Stimulated activated CD4-positive, alpha-beta T cell treated with anti-CD3 and anti-CD28 coated beads, TNF-alpha, amount 100 ng/mL, for 1 hour (primary cell): ENCODE measurements at places on chromosomes 1 and 21.

DNA sequence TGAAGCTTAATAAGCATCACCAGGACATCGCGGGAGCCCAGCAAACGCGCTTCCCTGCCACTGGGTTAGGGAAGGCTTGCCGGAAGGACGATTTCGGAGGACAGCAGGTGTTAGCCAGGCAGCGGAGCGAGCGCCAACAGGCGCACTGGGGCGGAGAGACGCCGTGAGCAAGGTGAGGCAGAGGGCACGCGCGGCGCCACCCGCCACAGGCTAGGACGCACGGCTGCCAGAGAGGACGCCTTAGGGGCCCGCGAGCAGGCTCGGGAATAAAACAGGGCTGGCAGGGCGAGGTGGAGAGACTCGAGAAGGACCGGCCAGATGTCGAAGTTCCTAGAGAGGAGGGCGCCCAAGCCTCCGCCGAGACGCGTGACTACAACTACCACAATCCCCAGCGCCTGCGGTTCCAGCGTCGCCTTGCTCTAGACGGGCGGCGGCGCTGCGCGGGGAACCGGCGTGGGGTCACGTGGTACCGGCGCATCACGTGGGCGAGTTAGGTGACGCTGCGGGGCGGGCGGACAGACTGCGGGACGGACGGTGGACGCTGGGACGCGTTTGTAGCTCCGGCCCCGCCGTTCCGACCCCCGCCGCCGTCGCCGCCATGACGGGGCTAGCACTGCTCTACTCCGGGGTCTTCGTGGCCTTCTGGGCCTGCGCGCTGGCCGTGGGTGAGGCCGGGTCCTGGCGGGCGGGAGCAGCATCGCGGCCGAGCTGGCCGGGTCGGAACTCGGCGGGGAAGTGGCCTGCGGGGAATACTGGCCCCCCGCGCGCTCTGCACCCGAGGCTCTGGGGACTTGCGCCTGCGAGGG is at the start of gene ATP6V0B:
Gene ATP6V0B, plus strand, starts transcription at position 518 of the 806 bp plus-strand sequence. Its CDS starts 81 bp downstream, at position 599.
- DNase-seq = peak; percentile 68

DNA sequence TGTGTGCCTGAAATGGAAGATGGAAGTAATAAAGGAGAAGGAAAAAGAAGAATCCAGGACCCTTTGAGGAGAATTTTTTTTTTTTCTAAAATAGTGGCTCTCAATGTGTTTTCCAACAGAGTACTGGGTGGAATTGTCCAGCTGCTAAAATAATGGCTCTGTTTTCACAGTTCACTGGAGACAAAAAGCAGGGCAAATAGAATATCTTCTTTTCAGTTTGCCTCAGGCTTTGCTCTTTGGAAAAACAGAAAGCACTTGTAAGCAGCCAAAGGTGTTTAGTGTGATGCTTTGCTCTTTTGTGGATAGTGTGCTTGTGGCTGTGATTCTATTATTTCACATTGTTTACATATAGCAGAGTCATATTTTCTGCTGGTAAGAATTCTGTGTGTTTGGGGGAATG is 77.4 kb upstream of the MROH9 start:
- DNase-seq = no peak

DNA sequence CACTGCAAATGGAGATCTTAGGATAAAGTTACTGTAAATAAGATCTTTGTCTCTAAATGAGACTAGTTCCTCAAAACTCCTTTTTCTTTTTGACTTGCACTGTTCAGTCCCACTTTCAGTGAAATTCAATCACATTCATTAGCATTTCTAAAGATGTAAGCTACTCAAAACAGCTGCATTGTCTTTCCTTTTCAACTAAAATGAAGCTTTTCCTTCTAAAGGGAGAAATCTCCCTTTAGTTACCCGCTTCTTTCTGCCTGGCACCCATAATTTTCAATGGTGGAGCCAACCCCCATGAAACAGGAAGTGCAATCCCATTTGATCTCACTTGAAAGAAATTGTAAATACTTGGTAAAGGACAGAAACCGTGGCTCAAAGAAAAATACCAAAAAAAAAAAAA is 387.4 kb upstream of the PKN2 start:
- DNase-seq = no peak

- DNase-seq = no peak
Measured at GRCh38 chr1:244313346-244313745, 138.4 kb downstream of the ADSS2 start.

DNA sequence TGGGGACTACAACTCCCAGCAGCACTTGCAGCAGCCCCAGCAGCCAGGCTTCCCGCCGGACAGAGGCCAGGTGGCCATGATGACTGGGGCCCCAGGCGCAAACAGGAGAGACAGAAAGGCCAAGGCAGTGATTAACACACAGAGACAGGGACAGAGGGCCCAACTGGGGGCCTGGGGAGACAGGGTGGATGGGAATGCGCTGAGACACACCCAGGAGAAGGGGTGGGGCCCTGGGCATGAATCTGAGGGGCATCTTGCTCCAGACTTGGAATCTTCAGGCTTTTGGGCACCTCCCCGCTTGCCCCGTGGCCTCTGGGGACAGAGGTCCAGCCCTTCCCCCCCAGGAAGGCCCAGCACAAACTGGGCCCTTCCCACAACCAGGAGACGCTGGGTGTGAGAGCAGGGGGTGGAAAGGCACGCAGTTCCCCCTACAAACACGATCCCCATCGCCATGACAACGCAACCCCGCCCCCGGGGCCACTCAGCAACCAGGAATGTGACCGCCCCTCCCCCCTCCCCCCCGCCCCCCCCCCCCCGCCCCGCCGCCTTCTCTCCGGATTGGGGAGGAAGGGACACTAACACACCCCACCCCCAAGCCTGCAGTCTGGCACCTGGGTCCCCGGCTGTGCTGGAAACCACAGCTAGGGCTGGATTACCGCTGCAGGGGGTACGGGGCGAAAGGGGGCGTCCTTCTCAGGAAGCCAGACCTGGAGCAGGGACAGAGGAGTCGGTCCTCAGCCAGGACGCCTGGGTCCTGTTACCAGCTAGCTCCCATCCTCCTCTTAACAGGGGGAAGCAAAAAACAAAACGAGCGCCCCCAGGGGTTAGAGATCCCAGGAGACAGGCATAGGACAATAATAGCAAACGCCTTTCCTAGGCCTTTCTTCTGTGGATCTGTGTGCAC is 4.5 kb downstream of the HDGF start:
- DNase-seq = no peak

DNA sequence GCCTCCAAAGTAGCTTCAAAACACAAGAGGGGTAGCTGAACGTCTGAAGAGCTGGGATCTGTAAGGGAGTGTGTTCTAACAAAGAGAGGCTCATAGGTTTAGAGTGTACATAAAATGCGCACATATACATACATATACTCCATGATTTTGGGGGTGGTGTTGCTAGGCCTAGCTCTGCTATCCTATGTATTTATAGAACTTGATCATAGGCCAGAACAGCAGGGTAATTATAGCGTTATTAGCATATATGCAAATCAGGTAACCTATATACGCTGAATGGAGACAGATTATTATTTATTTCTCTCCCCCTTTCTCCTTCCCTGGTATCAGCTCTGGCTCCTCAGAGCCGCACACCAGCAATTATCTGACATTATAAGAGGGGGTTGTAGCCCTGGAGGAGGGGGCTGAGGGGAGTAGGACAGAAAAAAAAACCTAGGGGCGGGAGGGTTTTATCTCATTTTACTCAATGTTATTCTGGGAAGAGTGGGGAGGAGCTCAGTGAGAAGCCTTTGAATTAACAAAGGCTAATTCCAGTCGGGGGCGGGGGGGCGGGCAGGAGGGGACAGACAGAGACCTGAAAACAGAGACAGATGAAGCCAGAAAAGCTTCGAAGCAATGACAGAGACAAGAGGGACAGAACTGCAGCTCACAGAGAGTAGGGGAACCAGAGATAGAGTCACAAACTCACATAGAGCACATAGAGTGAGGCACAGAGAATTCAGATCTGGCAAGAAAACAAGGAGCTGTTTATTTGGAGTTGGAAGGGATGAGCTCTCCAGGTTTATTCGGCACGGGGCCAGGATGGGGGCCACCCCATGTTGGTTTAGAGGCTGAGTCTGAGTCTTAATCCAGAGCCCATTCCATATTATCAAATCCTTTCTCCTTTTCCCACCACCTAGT is 63.0 kb downstream of the RHBG start:
- DNase-seq = no peak

- DNase-seq = no peak
Measured at GRCh38 chr1:71510725-71511124, 429.9 kb upstream of the ZRANB2 start.

DNA sequence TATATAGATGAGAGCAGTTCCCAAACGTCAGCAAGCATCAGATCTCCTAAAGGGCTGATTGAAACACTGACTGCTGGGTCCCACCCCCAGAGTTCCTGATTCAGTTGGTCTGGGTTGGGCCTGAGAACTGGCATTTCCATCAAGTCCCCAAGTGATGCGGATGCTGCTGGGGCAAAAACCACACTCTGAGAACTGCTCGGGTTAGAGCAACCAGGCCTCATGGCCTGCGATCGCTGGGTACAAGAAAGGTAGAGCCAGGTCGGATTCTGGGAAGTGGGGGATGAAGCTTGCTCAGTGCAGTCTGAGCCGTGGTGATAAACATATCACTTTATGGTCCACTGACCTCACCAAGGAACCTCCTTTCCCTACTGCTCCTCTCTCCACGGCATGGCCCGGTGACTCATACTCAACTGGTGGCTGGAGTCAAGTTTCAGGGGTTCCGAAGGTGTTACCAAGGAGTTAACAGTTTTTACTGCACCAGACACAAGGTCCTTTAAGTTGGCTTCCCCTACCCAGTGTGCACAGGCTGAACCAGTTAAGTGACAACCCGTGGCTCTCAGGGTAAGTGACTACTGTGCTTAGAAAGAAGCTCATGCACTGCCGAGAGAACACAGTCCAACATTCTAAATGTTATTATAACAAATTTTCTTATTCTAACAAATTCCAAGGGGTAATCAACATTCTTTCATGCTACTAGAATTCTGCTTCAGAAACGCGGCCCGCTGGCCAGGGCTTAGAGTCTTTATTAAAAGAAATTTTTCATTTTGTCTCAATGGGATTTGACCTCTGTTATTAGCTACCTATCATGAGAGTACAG is 153.5 kb downstream of the TGFBR3 start:
- no peak for DNase-seq

DNA sequence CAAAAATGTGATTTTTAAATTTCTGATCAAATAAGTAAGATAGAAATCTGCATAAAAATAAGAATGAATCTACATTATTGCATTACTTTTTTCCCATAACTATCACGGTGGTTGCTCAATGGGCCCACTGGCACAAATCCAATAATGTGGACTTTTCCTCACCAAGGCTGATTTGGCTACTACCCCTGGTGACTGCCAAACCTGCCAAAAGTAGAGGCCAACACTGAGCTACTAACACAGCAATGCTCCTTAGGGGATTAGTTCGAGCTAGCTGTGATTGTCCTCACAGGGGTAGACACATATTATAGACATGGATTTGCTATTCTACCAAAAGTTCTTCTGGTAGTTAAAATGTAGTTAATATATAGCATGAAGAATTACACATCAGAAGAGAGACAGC is 107.7 kb upstream of the ZNHIT6 start:
- no peak for DNase-seq

- no peak for DNase-seq
Measured at GRCh38 chr1:182120411-182121258, 59.1 kb upstream of the ZNF648 start.

DNA sequence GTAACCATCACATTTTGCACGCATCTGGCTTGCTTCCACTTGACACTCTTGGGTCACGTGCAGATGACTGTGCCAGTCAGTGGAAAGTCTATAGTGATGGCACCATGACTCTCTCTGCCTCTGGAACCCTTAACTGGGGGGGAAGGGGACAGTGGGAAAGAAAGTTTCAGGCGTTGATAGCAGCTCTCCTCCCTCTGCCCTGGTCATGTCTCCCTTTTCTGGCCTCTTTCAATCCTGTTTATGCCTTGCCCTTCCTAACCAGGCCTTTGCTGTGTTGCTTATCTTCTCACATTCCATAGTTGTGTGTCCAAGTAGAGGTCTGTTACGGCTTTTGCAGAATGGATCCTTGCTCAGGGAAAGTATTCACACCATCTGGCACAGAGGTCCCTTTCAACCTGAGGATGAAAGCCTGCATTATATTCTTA is 93.5 kb downstream of the NRDC start:
- DNase-seq = no peak

GRCh38 chr1:148362626-148363438 is 120.3 kb downstream of the PPIAL4G start:
- peak; percentile 39 for DNase-seq

DNA sequence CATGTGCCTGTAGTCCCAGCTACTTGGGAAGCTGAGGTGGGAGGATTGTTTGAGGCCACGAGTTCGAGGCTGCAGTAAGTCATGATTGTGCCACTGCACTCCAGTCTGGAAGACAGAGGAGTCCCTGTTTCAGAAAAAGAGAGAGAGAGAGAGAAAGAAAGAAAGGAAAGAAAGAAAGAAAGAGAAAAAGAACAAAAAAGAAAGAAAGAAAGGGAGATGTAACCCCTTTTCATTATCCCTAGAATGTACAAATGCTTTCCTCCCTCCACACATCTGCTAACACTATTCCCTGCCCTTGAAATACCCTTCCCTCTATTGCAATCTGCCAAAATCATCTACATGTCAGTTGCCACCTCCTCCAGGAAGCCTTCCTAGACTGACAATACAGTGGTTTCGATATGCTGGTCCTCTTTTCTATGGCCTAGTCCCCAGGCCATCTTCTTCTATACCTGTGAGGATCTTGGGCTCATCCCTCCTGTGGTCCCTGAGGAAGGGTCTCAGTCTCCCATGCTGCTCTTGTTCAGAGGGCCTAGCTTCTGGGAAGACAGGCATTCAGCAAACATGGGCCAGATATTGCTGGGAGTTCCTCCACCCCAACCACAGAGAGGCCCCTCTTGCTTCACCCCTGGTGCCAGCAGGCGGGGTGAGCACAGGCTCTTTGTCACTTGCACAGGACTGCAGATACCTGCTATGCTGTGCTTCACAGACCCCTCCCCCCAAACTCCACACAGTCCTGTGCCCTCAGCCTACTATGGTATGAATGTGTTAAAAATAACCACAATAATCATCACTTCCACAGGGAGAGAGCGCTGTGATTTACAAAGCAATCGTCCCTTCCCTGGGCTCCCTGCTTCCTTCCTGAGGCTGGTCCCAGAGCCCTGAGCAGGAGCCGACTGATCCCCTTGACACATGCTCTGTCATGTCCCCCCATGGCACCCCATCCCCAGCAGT is 14.1 kb downstream of the ADGRB2 start:
- no peak for DNase-seq

DNA sequence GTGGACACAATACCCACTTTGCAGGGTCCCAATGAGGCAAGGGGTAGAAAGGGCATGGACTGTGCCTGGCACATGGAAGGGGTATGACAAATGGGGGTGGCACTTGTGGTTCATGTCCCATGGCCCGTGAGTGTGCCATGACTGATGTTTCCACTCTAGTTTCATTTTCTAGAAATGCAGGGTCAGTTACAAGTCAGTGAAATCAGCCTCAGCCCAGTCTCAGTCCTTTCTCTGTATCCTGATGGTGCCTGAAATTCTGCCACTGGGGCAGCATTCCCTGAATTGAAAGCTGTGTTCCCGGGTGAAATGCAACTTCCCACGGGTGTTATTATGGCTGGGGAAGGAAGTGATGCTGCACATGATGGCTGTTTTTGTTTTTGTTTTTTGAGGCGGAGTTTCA is 110.8 kb upstream of the ZBTB40 start:
- no peak for DNase-seq
